ENCODE measurements at places on chromosomes 16 and 17. TPM values are rescaled to one million over a fixed set of nuclear protein-coding genes. Genes with fewer than 3 reads are reported as not detected.

Gene CFAP52
- not detected for total RNA-seq

Gene GPR139
- total RNA-seq, result not detected

Gene FBXW10
- total RNA-seq, result under 0.01 TPM

Gene SLC16A3
- total RNA-seq, result 137 TPM

Gene TOP2A
- 141 TPM for total RNA-seq

Gene TBC1D3G
- total RNA-seq, result not detected

Gene ICAM2
- 668 TPM for total RNA-seq

Gene MMP25
- total RNA-seq, result 0.13 TPM

Gene SLFN14
- not detected for total RNA-seq

Gene ITGAL
- total RNA-seq, result not detected

Gene RPGRIP1L
- 10.8 TPM for total RNA-seq

Gene TSPAN10
- 0.14 TPM for total RNA-seq

Gene SYNGR3
- total RNA-seq, result 5.6 TPM

Gene PTGES3L
- not detected for total RNA-seq

Gene GRIN2A
- not detected for total RNA-seq

Gene CTF1
- 0.21 TPM for total RNA-seq

Gene MMP28
- total RNA-seq, result 7.2 TPM

Gene MT1E
- 284 TPM for total RNA-seq

Gene NOG
- 4.4 TPM for total RNA-seq

Gene SCIMP
- total RNA-seq, result not detected

Gene KRTAP2-2
- not detected for total RNA-seq

Data from pulmonary artery endothelial cell (primary cell).